ELR (cell line): ENCODE measurements at places on chromosomes 1 and 21.
A peak's percentile ranks its signal among the peaks of the same experiment; 100 is the strongest.

DNA sequence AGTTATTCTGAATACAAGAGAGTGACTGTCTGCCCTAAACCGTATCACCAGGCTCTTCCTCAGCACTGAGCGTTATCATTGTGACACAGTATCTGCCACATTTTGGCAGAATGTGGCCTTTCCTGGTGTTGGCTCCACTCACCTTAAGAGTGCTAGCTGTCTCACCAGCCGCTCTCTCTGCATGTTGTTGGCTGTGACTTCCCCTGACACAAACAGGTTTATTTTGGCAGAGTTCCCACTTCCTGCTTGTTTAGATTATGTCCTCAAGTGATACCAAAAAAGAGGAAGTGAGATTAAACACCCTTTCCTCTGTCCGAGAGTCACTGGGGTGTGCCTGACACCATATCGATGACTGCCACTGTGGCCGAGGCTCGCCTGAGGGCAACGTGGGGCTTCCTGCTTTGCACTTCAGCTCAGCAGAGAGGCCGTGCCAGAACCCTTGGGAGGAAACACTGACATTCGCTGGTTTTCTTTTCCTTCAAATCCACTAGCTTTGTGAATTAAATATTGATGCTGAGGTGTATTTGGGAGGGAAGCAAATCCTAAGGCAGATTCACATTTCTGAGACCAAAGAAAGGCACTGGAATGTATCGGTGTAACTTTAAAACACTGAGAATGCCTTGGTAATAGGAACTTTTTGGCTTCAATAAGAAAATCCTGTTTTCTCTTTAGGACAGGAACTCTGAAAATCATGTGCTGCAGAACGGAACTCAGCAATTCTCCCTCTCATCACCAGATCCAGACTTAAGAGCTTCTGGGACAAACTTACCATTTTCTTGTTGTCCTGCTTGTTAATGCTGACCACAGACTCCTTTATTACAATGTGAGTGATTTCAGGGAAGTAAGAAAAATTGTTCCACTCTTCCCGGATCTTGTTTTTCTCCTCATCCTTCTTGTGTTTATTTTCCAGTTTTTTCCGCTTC lies 102.1 kb downstream of the JAK1 start:
- peak; percentile 29 for DNase-seq

DNA sequence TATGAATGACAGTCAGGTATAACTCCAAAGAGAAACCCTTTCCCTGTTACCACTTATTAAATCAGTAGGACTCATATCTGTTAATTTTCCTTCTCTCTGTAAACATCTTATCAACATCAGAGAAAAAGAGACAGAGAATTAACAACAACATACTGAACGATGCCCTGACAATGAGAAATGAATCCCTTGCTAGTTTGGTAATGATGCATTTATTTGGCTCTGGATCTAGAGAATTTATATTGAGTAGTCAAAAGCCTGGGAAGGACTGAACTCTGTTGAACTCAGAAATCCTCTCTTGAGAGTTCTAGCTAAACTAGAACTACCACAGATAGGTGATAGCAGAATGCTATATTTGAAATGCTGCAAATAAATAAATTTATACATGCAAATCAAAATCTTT lies 325.6 kb downstream of the DISC1 start:
- DNase-seq, result no peak

DNA sequence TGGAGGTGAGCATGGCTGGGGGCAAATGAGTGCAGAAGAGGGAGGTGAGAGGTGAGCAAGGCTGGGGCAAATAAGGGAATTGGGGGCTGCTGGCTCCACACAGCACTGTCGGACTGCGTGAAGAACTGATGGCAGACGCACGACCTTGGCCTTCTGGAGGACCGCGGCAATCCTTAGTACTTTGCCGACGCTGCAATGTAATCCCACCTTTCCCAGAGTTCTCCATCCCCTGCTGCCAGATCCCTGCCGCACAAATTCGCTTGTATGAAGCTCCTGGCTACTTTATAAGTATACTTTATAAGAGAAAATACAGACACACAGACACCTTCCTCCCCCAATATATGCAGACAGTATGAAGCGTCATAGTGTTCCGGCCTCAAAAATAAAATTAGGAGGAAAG lies 472.4 kb downstream of the SMYD3 start:
- no peak for DNase-seq

DNA sequence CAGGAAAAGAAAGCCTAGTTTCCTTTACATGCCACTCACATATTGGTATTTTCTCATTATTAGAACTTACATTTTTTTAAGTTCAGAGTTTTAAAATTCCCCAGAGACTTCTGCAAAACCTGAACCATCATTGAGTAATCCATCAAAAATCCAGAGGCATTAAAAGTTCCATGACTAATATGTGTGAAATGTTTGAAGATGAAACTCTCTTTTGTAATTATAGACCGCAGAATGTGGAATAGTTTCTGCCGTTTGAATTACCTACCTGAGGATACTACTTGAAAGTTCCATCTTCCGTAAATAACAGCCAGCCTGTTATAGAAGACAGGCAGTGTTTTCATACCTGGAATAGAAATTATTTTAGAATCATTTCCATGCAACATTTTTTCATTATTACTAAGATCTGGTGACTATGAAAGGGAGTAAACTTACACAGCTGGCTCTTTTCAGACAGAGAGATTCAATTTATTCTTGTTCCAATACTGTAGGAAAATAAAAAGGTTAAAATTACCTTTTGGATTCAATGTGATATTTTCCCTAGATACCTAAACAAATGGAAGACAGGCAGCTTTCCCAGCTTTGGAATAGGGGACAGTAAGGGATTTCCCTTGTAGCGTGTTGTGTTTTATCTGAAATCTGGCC lies 131.4 kb downstream of the ST6GALNAC5 start:
- peak; percentile 93 for DNase-seq

- no peak for DNase-seq
These were observed 35.8 kb upstream of the SLC35D1 start for GRCh38 chr1:67089685-67090208.

DNA sequence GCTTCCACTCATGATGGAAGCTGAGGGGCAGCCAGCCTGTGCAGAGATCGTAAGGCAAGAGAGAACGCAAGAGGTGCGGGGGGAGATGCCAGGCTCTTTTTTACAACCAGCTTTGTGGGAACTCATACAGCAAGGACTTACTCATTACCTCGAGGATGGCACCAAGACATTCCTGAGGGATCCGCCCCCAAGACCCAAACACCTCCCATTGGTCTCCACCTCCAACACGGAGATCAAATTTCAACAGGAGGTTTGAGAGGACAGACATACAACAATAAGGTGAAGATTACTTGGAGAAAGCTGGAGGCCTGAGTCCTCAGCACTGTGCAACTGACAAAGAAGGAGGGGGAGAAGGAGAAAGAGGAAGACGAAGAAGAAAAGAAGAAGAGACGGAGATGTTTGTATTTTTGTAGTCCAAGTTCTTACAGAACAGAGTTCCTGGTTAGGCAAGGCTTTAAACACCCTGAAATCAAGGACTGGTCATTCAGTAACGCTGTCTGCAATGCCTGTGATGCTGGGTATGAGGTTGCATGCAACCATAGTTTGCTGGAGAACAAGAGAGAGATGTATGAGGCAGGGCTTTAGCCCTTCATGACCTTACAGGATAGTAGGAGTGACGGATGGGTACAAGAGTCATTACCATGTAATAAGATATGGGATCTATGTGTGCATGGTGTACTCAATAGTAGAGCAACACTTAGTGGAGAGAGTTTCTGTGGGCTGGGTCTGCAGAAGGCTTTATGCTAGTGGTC lies 19.7 kb upstream of the GALNT2 start:
- DNase-seq, result peak; percentile 2

DNA sequence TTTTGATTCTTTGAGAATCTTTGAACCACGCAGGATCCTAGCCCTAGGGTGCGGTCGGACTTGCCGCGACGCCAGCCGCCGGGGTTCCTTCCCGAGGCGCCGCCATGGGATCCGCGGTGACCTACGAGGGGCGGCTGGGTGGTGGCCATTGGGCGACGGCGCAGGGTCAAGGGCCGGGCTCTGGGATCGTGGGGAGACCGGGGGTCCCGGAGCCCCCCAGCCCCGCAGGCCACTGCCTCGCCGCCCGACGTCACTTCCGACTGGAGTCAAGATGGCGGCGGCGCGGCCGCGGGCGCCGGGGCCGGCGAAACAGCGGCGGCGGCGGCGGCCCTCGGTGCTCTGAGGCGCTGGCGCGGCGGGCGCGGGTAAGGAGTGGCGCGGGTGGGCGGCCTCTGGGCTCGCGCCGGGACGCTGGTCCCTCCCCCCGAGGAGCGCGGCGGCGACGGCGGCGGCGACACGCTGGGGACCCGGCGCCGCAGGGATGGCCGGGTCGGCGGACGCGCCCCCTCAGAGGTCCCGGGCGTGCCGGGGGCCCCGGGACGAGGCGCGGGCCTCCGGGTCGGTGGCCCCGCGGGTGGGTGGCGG lies at the start of gene PRDM2:
TSS of gene PRDM2 (plus strand) at position 253 of the 585 bp plus-strand sequence. CDS start 15,418 bp downstream, outside the sequence.
- DNase-seq, result peak; percentile 45

DNA sequence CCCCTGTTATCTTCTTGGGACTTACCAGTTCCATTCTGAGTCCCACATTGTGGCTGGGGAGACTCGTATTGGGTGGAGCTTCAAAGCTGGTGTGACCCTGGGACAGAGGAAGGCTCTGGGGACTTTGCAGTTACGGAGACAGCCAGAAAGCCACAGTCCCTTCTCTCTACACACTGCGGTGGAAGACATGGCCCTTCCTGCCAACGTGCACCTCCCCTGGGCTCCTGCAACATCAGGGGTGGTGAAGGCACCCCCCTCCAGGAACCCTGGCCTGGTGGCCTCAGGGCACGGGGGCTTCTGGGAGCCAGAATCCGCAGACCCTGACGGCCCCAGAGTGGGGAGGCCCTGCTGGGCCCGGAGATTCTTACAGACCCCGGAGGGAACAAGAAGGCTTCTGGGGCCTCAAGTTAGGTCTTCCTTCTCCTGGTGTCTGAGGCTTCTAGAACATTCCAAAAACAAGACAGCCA lies 113.0 kb downstream of the SIK1 start:
- DNase-seq, result no peak

GRCh38 chr21:25491267-25491666 lies 116.0 kb downstream of the MRPL39 start:
- DNase-seq, result no peak

GRCh38 chr1:65247419-65248359 lies 61.7 kb upstream of the DNAJC6 start:
- DNase-seq, result peak; percentile 97

DNA sequence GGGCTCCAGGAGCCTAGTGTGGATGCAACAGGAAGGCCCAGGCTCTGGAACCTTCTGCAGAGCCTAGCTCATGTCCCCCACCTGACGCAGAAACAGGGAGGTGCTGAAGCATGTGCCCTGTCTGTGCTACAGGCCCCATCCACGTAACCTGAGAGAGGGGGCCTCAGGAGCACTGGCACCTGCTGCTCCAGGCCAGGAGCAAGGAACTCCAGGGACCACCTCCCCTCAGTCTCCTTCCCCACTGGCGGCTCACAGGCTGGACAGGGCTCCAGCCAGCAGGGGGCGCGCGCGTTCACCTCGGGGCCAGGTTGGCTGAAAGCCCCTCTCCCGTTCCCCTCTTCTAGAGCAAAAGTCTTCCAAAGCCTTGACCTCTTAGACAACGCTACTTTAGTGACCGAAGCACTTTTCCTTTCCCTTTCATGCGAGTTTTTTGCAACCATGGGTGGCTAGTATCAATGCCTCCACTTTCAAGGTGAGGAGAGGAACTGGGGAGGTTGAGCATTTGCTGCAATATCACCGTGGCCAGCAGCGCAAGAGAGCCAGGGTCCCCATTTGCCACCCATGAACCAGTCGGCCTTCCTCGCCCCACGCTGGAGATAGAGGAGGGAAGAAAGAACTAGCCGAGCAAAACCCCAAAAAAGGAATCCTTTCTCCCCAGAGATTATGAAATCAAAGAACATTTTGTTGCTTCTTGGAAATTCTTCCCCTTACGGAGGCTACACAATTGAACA lies 52.4 kb upstream of the GPR157 start:
- peak; percentile 59 for DNase-seq

GRCh38 chr1:8790987-8791386 lies 26.5 kb downstream of the RERE start:
- DNase-seq, result no peak

- no peak for DNase-seq
These were observed 13.5 kb upstream of the SPATA1 start for GRCh38 chr1:84492726-84493125.

DNA sequence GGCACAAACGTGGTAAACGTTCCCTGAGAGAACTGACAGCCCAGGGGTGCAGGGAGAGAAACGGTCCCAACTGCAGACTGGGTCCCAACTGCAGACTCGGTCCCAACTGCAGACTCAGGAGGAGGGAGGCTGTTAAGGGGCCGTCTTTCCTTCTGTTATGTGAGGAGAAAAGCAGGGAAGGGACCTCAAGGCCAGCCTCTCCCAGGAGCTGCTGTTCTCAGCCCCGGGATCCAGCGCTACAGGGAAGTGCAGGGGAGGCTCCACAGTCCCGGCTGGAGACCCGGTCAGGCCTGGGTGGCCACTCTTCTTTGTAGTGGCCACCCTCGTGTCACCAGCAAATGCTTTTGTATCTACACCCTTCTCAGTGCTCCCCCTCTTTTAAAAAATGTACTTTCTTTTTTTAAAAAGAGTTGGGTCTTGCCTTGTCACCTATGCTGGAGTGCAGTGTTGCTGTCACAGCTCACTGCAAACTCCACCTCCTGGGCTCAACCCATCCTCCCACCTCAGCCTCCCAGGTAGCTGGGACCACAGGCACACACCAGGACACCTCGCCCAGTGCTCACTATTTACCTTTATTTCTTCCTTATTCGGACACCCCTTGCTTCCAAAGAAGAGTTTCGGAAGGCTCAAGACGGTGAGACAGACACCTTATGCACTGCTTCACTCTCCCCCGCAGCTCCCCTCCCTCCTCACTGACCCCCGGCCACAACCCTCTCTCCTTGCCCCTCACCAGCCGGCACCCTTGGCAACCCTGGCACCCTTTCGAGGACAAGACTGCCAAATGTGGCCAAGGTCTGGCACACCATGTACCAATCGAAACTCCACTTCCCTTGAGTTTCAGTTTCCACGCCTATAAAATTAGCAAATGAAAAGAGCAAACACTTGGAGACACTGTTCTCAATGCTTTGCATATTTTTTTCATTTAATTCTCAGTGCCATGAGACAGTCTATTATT lies 21.8 kb downstream of the CAPN2 start:
- DNase-seq, result no peak

DNA sequence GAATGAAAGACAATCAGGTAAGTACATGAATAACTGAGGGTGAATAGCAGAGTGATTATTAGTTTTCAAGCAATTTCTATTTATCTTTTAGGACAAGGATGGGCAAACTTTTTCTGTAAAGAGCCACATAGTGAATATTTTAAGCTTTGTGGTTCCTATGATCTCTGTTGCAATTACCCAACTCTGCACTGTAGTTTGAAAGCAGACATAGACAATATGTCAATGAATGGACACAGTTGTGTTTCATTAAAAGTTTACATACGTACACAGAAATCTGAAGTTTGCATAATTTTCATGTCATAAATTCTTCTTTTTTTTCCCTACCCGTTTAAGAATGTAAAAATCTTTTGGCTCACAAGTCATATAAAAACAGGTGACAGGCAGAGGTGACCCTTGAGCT lies 71.4 kb downstream of the ZNF281 start:
- no peak for DNase-seq

- peak; percentile 96 for DNase-seq
These were observed 2.5 kb downstream of the RGS4 start for GRCh38 chr1:163071405-163072255.

GRCh38 chr1:62280150-62280549 lies 39.1 kb downstream of the KANK4 start:
- DNase-seq, result no peak

- DNase-seq, result no peak
These were observed 971 bp upstream of the RNF2 start for GRCh38 chr1:185044387-185044786.
